ENCODE measurements at places on chromosomes 13 and 19.

DNA sequence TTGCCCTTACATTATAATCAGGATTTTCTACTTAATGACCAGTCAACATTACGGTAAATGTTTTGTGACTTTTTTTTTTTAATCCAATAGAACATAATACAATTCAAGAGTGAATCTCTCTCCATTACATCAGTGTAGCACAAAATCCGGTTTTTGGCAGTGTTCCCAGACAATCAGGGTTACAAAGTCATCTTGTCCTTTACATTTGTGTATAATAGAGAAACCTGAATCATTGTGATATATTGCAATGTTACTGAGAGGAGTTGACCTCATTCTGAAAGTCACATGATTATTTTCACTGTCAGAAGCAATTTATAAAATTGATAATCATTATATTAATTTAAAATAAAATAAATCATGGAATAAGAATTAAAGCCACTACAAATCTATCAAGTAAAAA is 1346.0 kb upstream of the SPRY2 start:
- DNase-seq, result peak; percentile 42

GRCh38 chr19:9130965-9131364 is 4.2 kb upstream of the OR7G3 start:
- no peak for DNase-seq

- DNase-seq, result no peak
Measured at GRCh38 chr13:80160110-80160509, 180.8 kb downstream of the SPRY2 start.

GRCh38 chr19:41863209-41863931 is 3.3 kb downstream of the RPS19 start:
- no peak for DNase-seq

DNA sequence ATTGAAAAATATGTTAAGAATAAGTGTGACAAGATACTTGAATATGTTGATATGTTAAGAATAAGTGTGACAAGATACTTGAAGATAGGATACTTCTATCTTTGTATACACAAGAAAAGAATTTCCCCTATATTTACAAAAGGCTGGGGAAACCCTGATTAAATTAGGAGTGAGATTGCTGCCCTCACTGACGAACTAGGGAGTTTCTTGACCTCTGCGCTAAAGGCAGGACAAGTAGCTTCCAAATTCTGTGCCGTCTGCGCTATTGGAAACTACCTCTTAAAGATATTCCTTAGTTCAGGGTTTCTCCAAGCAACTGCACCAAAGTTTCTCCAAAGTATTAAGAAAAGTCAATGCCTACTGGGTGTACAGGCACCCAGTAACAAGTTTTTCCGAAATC is 730 bp downstream of the ZNF260 start:
- no peak for DNase-seq

GRCh38 chr19:13150931-13151604 is 857 bp downstream of the IER2 start:
- DNase-seq, result no peak

DNA sequence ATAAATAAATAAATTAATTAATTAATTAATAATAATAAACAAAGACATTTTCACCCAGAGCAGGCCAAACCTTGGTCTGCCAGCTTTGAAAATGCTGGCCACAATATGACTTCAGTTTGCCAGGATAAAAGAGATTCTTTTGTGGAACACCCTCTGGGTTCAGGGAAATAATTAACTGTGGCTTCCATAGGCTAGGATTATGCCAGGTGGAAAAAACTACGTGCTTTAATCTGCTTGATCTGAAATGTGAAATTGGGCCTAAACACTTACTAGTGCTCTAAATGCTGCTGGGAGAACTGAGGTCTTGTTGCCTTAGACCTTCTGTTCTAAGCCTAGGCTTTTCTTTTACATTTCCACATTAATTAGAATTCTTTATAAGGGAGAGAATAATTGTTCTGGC is 650.0 kb downstream of the DIAPH3 start:
- no peak for DNase-seq
